ENCODE measurements at places on chromosomes 12 and 14. TPM values are rescaled to one million over a fixed set of nuclear protein-coding genes. Genes with fewer than 3 reads are reported as not detected.

DNA sequence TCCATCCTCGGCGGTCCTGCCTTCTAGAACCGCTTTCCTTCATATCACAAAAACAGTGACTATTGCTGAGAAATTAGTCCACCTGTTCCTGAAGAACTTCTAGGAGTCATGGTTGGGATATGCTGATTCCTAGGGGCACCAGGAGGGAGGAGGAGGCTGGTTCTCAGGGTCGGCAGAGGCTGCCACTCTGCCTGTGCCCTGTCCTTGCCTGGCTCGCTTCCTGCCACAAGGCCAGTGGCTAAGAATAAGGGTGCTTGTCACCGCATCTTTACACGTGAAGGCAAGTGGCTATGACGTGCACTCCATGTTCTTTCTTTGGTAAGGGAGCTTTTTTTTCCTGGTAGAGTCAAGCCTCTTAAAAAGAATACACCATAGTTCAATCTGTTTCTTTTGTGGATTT lies 18.7 kb upstream of the DGLUCY start:
- DNase-seq: no peak

- DNase-seq: no peak
These were observed 105.3 kb downstream of the KCNH5 start for GRCh38 chr14:62939970-62940369.

DNA sequence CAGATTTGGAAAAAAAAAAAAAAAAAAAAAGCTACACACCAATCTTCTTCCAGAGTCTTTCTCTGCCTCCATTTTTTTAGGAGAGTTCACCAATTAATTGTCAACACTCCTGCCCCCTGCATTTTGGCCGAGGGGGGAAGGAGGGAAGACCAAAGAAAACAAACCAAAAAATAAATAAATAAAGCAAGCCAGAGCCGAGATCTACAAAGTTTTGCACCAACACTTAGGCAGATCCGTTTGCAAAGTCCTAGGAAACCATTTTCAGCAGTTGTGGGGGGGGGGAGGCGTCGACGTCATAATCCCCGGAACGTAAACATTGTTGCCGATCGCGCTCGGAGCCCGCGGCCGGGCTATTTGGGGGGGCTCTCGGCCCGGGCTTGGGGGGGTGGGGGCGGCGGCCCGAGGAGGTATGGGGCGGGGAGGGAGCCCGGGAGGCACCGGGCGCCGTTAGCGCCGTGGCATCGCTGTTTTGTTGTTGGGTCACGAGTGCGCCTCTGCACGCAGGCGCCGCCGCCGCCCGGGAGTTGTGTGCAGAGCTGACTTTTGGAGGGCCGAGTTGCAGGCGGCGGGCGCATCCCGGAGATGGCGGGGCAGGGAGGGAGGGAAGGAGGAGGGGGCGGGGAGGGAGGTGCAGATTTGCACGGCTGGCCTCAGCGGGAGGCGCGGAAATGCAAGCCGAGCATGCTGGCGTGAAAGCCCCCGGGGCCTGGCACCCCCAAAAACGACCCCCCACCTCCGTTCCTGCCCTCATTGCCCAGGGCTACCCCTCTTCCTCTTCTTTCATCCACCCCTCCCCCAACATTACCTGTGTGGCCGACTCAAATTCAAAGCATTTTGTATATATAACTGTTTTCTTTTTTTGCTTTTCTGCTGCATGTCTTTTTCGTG lies 598 bp downstream of the KDM2B start:
- no peak for DNase-seq

- no peak for DNase-seq
These were observed 386.6 kb downstream of the SYT1 start for GRCh38 chr12:79250960-79251755.

DNA sequence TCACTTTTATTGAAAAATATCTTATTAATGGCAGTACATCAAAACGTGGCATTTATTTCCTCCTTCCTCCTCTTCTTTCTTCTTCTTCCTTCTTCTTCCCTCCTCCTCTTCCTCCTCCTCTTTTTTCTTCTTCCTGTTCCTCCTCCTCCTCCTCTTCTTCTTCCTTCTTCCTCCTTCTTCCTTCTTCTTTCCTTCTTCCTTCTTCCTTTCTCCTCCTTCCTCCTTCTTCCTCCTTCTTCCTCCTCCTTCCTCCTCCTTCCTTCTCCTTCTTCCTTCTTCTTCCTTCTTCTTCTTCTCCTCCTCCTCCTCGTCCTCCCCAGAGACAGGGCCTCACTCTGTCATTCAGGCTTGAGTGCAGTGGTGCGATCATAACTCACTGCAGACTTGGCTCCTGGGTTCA lies 457.2 kb downstream of the AEBP2 start:
- DNase-seq: no peak

DNA sequence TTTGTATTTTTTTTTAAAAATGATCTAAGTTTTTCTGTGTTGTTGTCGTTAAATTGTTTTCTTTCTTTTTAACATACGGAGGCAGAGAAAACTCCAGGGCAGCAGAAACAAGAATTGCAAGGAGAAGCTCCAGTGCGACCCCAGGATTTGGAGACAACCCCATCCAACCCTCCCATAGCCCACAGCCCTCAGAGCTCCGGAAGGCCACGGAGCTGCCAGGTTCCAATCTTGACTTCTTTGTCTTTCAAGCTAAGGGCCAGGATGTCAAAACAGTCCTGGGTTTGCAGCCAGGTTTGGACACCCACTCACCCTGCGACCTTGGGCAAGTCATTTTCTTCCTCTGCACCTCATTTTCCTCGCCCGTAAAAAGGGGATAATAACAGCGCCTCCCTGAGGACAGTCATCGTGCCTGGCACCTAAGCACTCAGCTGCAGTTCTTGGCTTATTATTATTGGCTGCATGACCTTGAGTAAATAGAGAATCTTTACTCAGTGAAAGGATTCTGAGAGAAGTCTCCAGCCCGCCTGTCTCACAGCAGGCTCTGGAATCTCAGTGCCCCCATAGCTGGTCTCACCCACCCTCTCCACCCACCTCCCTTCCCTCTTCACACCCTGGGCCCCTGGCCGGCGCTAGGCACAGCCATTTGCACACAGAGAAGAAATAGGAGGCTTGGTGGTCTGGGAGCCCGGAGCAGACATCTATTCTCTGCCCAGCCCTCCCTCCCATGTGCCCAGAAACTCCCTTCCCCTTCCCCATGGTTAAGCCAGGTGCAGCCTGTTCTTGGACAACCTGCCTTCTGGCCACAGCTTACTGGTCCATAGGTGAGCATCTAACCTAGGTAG lies 79.4 kb upstream of the BCL11B start:
- no peak for DNase-seq

DNA sequence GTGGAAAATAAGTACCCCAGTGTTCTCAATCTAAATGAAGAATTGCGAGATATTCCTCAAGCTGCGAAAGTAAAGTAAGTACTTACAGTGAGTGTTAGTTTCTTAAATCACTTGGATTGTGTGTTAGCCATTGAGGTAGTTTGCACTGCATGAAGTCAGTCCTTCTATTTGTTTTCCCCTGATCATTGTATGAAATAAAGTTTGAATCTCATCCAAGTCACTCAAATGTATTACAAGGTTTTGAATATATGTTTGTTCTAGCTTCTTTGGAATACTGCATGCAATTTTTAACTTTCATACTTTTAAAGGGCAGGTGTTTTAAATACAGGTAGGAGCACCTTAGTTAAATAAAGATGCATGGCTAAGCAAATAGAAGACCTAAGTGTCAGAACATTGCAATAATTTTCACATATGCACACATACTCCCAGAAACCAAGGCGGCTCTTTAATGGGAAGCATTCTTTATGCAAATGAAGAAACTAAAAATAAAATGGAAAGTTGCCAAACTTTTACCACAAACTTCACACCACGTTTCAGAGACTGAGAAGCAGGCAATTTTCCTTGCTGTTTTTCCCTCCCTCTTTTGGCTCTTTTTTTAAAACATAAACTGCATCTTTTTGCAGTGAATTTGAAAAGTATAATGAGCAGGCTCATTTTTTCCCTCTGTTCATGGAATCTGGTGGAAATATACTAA lies 105.6 kb downstream of the GPR135 start:
- no peak for DNase-seq

DNA sequence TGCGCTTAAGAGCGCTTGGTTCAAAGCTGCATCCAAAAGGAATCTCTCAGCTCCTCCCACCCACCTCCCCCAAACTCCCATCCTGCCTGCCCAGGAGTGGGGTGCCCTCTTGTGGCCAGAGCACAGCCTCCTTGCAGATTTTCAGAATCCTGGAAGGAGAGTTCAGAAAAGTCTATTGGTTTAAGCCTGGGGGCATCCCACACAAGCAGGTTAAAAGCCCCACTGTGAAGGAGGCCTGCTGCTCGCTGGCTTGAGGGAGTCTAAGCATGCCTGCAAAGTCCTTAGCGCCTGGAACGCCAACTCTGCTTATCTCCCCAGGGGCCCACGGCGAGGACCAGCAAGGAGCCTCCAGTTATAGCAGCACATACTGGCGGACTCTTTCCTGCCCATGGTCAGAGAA lies 297.1 kb downstream of the KSR2 start:
- DNase-seq: no peak

- no peak for DNase-seq
These were observed 60.8 kb downstream of the NDUFA12 start for GRCh38 chr12:94942663-94943062.

DNA sequence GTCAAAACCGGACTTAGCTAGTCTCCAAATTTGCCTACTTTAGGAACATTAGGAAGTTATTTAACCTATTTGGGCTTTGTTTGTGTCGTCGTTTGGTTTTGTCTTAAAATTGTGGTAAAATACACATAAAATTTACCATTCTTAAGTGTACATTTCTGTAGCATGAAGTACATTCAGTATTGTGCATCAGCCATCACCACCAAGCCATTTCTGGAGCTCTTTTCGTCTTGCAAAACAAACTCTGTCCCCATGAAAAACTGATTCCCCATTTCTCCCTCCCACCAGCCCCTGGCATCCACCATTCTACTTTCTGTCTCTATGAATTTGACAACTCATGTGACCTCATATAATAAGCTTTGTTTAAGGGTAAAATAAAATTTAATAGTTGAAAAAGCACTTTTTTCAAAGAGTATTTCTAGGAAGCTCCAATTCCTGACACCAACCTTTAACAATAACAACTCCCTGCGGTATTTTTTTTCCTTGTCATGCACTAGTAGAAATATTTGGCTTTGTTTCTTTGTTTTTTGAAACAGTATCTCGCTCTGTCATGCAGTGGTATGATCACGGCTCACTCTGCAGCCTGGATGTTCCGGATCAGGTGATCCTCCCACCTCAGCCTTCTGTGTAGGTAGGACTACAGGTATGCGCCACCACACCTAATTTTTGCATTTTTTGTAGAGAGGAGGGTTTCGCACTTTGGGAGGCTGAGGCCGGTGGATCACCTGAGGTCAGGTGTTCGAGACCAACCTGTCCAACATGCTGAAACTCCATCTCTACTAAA lies 3.6 kb upstream of the UBC start:
- no peak for DNase-seq

GRCh38 chr14:104927901-104928300 lies 3.2 kb downstream of the PLD4 start:
- no peak for DNase-seq

DNA sequence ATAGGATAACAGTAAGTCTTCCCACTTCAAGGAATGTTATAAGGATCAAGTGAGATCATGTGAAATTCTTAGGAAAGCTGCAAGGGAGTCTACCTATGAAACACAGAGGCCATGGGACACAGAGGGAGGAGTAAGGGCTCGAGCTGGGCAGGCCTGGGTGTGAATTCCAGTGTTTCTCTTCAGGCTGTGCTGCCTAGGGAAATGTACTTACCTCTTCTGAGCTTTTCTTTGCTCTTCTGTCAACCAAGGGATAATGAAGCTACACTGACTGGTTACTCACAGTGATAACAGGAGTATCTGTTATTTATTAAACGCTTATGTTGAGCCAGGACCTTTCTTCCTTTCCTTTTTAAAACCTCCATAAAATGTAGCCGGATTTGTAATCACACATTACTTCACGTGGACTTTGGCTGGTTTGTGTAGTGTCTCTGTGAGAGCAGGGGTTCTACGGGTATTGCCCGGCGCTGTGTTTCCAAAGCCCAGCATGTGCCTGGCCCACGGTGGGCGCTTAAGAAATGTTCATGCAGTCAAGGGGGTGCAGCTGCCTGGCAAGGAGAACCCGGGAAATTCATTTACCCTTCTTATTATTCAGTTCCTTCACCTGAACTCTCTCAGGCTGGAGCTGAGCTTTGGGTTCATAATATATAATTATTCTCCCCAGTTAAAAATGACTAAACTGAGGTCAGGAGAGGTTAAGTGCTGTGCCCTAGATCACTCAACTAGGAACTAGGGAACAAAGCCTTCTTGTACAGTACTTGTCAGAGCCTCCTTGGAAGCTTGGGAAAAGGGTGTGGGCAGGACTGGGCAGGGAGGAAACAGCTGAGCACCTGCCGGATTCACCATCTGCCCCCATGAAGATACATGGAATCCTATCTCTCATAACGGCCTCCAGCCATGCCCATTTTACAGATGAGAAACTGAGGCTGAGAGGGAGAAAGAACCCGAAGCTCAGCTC lies 214.2 kb downstream of the CACNA1C start:
- no peak for DNase-seq

DNA sequence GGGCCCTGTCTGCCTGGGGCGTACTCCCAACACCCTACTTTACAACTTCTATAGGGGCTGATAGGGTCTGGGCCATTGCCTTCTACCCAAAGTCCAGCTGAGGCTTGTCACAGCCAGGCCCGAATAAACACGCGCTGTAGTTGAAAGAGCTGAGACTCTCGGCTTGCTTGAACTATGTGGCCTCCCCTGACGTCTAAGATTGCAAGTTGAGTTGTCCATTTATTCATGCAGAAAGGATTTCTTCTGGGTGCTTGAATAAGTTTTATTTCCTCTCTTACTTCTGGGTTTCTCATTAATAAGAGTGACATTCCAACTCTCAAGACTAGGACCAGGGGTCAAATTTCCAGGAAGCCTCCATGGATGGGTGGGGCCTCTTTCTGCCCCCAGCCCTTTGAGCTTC lies 74.4 kb upstream of the VRK1 start:
- no peak for DNase-seq

DNA sequence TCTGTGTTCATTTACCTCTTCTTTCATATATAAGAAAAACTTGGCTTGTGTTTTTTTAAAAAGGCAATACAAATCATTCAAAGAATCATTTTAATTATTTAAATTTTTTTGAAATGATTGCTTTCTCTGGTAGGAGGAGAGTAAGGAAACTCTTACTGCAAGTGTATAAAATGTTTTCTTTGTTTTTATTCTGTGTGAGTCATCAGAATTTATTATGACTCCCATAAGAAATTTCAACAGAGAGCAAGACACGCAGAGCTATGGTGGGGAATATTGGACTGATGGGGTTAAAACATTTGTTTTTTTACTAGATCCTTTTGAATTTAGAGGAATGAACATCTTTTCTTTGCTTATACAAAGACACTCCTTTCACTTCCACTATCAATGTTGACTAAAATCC lies 119.1 kb upstream of the ATXN7L3B start:
- DNase-seq: no peak

DNA sequence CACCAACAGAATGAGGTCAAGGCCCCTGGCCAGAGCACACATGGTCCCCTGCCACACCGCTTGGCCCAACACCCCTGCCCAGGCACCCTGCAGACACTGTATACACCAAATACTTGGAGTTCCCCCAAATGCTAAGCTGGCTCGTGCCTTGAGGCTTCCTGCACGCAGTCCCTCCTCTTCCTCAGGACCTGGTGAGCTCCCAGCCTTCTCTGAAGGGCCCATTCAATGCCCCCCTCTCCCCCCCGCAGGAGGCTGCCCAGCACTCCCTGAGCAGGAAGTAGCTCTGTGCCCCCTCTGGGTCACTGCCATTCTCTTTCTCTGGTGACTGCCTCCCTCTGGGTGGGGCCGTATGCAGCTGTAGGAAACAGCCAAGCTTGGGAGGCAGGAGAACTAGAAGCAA lies 75.3 kb downstream of the ITPK1 start:
- DNase-seq: no peak

The CCND2 gene
- polyA plus RNA-seq: 80.7 TPM

The SDR9C7 gene
- 0.46 TPM for polyA plus RNA-seq

The PAPLN gene
- 1.2 TPM for polyA plus RNA-seq

The C1S gene
- polyA plus RNA-seq: 66.4 TPM

The PLEKHG7 gene
- polyA plus RNA-seq: 0.13 TPM

The STON2 gene
- polyA plus RNA-seq: 16.6 TPM

Data from forelimb muscle (tissue), 1 donor.